ENCODE measurements at places on chromosomes 4 and X. TPM values are rescaled to one million over a fixed set of nuclear protein-coding genes. Genes with fewer than 3 reads are reported as not detected.
A peak's percentile ranks its signal among the peaks of the same experiment; 100 is the strongest.

GRCh38 chrX:1542994-1543725, 6.2 kb upstream of the P2RY8 start:
- DNase-seq = no peak

DNA sequence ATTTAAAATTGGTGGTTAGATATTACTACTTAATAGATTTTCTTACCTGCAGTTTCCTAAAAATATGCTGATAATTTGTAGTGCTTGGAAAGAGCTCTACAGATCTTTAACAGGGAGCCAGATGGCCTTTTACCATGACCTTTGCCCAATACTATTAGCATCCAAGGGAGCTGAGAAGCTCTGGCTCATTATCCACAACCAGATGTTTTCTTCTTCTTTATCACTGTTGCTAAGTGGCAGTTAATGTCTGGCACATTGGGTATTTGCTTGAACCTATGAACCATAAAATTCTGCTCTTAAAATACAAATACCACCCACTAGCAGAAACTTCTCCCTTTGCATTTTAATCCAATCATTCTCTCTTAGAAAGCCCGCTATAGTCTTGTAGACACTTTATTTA, 1480.3 kb downstream of the C4orf33 start:
- DNase-seq = no peak

- no peak for DNase-seq
These were observed 552.4 kb upstream of the MAGEB2 start for GRCh38 chrX:29662759-29663503.

DNA sequence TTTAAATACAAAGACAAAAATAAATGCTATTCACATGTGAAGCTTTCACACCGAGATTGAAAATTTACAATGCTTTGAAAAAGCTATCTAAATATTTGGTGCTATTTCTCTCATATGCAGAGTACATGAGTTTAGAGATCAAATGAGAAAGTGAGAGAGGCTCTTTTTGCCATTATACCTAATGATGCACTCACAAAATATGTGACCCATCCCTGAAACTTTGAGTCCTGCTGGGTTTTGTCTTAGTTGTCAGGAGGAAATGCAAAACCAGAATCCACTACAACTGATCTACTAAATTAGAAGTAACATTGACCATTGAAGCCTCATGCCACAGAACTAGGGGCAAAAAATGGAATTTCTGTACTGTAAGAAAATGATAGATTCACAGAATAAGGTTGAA, 251.7 kb downstream of the MAPK10 start:
- DNase-seq = no peak

- no peak for DNase-seq
These were observed 70.7 kb downstream of the SUPT20HL2 start for GRCh38 chrX:24243188-24243587.

DNA sequence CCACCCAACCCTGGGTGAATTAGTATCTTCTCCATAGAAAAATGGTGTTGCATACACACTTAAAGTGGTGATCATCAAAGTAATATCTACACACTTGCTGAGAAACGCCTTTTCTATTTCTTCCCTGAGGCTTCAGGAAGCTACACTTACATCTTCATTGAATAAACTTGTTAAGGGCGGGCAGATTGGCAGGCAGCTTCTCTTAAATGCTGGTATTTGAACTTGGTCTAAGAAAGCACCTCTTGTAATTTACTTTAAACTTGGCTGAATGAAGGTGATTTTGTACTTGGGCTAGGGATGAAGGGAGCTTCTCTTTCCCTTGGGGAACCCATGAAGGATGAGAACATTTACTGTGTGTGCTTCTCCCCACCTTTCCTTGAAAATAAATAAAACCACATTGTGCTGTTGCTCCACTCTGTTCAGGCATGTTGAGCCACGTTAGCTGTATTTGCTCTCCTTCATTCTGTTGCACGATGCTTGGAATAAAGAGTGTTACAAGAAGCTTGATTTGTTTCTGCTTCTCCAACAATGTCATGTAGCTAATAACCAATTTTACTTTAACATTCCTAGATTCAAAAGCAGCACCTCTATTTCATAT, 430.1 kb downstream of the ANKRD50 start:
- DNase-seq = no peak

- no peak for DNase-seq
These were observed 614.6 kb downstream of the PPP4R3C start for GRCh38 chrX:26848511-26848910.

GRCh38 chr4:164765833-164766232, 11.9 kb downstream of the SMIM31 start:
- DNase-seq = no peak

DNA sequence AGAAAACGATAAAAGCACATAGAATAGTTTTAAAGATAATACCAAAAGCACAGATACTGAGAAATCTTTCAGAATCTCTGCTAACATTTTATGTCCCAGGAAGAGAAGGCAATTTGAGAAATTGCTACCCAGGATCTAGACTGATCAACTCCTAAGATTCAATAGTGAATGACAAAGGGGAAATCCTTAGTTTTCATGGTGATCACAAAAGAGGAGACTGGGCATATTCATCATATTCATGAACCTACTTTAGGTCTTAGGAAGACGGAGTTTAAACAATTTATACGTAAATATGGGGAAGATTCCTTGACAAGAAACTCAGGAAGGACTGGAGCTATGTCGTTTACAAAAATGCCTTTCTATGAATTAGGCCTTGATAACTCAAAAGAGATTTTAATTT, 87.3 kb downstream of the SHISA3 start:
- no peak for DNase-seq

- DNase-seq = no peak
These were observed 49.8 kb downstream of the TMEM144 start for GRCh38 chr4:158259955-158260575.

DNA sequence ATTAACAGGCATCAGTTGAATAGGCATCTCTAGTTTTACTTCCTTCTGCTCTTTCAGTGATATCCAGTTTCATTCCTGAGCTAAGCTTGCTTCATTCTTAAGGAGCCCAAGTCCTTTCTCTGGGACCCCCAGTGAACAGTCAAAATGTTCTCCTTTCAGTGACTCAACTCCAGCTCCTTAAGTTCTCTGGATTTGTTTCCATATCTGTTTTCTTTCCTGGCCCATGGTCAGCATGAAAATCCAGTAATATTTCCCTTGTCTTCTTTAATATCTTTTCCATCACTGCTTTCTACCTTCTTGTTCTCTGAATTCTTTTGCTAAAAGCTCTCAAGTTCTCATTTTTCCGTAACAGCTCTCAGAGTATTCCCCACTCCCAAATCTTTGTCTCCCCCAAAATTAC, 25.5 kb downstream of the ADGRL3 start:
- DNase-seq = no peak

- no peak for DNase-seq
These were observed 60.4 kb downstream of the SORCS2 start for GRCh38 chr4:7252510-7253340.

- DNase-seq = no peak
These were observed 598.9 kb upstream of the DIPK2B start for GRCh38 chrX:45799576-45799975.

DNA sequence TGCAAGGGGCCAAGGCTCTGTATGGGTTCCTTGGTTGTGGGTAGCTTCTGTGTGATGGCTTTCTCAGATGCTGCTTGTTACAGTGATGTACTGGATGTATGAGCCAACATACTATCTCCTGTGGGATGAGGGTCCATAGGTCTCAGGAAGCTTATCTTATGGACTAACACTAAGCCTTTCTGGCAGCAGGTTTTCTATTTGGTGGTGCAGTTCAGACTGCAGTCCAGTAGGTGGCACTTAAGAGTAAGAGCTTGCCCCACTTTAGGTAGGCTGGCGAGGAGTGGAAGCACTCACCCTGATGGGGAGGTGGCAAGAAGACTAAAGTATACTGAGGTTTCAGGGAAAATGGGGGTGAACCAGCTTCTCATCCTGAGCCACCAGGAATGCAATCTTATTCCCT, 306.7 kb upstream of the MAOA start:
- peak; percentile 29 for DNase-seq

GRCh38 chr4:151584101-151584500, 175.1 kb downstream of the FHIP1A start:
- DNase-seq = no peak

GRCh38 chrX:102744307-102744706, 23.8 kb downstream of the GPRASP3 start:
- no peak for DNase-seq

- DNase-seq = no peak
These were observed 12.1 kb downstream of the DOK7 start for GRCh38 chr4:3475041-3475712.

DNA sequence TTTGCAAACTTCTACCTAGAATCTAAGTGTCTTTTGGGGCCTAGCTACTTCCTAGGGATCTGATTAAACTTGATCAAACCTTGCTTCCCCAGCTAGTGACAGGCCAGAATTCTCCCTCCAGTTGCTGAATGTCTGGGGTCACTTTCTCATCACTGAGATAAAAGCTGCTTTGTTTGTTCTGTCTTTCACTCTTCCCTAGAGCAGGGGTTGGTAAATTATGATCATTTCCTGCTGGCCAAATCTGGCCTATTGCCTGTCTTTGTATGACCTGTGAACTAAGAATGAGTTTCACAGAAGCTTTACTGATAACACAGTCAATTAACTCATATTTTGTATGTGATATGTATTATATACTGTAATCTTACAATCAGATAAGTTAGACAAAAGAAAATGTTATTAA, 157.8 kb upstream of the AADAT start:
- DNase-seq = no peak

- DNase-seq = no peak
These were observed 31.1 kb downstream of the CEP44 start for GRCh38 chr4:174314770-174315169.

GRCh38 chr4:146029939-146030710, 91.5 kb upstream of the ZNF827 start:
- peak; percentile 10 for DNase-seq

DNA sequence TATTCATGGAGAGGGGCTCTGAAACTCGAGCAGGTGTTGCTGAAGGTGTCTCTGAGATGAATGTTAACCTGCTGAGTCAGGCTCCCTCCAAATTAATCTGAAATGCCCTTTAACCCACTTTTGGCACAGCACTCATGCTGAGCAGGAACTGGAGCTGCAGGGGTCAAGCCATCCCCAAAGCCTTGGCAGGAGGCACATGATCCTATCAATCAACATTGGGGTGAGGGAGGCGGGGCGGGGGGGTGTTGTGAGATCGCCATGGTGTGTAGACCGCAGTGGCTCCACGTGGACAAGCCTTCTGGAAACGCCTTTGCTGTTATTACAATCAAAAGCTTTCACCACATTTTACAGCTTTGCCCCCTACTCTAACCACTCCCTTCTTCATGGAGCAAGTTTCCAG, 16.5 kb downstream of the ENPP6 start:
- no peak for DNase-seq

DNA sequence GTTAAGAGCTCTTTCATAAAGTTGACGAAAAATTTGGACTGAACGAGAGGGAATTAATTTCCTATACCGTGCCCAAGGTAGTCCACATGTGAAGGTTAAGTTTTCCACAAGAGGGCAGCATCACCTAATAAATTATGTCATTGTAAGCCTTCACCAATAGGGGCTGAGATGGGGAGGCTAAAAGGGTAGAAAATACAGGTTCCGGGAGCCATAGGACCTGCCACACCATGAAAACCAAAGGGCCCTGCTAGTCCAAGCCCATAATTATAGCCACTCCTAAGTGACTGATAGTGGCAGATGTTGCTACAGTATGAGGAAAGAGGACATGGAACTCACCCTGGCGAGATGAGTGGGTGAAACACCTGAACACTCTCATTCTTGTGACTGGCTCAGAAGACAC, 122.2 kb downstream of the SHROOM4 start:
- DNase-seq = peak; percentile 13

GRCh38 chr4:23952258-23952657, 62.4 kb upstream of the PPARGC1A start:
- no peak for DNase-seq

GRCh38 chr4:76459291-76459723, 24.3 kb downstream of the SHROOM3 start:
- no peak for DNase-seq

- peak; percentile 7 for DNase-seq
These were observed 452.4 kb downstream of the BCOR start for GRCh38 chrX:39645178-39645895.

GRCh38 chr4:38145033-38145678, 185.0 kb downstream of the PTTG2 start:
- DNase-seq = no peak

DNA sequence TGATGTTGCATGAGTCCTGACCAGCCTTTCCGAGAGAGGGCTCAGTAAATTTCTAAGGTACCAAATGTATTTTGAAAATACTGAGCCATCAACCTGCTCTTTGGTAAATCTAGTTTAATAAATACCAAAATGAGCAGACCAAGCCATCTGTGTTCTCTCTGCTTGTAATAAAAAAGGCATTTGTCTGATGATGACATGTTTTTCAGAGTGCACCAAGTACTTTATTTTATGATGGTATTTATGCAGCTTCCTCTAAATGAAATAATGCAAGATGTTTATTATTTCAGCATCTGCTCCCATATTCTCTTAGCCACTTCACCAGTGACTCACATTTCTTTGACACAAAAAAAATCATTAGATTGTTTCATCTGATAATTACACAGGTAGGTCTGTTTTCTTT, 700.5 kb downstream of the TRIML1 start:
- DNase-seq = no peak

- no peak for DNase-seq
These were observed 617.7 kb upstream of the SMIM31 start for GRCh38 chr4:164136180-164136616.

DNA sequence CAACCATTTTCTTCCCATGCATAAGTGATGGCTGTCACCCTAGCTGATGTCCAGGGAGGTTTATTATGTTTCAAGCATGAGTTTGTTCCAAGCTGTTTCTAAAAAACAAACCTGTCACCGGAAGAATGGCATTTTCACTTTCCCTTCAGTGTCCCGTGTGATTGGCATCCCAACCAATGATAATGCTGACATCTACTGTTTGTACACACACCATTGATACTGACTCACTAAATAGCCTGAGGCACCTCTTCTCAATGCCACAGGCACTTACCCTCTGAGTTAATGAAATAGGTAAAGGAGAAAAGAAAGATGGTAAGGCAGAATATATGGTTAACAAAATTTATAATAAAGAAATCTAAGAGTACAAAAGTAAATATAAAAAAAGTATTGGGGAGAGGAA, 23.1 kb upstream of the VCX2 start:
- no peak for DNase-seq

BTK gene
- 1.9 TPM for total RNA-seq

YTHDC1 gene
- total RNA-seq = 92.2 TPM

MEPE gene
- not detected for total RNA-seq

CSN1S1 gene
- not detected for total RNA-seq

TEX13D gene
- total RNA-seq = not detected

CLIC2 gene
- total RNA-seq = 5.0 TPM

ADH1A gene
- total RNA-seq = not detected

MSX1 gene
- not detected for total RNA-seq

ETFDH gene
- total RNA-seq = 38.0 TPM

TXLNG gene
- 24.6 TPM for total RNA-seq

POU3F4 gene
- not detected for total RNA-seq

NDST4 gene
- not detected for total RNA-seq

GUCY1B1 gene
- 1.9 TPM for total RNA-seq

GAGE1 gene
- total RNA-seq = not detected

All from activated T-cell treated with anti-CD3 and anti-CD28 coated beads, Interleukin-2, amount 50 U/mL, for 72 hours (primary cell).